ENCODE measurements at places on chromosomes 2 and 18.

DNA sequence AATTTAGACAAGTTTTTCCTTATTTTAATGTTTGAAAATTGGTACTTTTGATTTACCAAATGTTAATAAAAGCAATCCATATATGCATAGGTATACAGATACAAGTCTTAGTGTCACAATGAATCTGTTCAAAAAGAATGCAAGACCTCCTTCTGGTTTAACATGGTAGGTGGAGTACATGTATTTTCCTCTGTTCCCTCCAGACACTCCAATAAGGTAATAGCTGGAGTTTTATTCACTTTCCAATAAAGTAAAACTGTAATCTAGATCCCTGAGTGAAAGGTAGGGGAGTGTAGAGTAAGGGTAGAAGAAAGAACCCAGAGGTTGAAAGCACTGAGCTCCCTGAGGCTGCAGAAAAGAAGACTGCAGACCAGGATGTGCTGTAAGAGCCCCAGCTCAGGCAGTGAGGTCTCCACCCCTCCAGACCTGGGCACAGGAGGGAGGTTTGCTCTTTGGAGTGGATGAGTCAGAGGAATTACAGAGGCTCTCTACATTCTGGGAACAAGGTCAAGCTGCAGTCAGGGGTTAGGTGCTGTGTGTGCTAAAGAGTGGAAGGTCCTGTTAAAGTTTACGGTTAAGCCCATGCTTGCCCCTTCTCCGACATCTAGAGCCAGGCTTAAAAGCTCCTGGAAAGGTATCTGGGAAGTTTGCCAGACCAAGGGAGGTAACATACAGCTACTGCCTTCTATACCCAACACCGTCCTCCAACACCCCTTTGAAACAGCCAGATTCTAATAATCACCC, 27.6 kb upstream of the STAT1 start:
- no peak for DNase-seq

GRCh38 chr2:36069074-36069473, 286.5 kb upstream of the CRIM1 start:
- no peak for DNase-seq

- DNase-seq = no peak
These were observed 421.0 kb downstream of the TXNL1 start for GRCh38 chr18:56217406-56217805.

DNA sequence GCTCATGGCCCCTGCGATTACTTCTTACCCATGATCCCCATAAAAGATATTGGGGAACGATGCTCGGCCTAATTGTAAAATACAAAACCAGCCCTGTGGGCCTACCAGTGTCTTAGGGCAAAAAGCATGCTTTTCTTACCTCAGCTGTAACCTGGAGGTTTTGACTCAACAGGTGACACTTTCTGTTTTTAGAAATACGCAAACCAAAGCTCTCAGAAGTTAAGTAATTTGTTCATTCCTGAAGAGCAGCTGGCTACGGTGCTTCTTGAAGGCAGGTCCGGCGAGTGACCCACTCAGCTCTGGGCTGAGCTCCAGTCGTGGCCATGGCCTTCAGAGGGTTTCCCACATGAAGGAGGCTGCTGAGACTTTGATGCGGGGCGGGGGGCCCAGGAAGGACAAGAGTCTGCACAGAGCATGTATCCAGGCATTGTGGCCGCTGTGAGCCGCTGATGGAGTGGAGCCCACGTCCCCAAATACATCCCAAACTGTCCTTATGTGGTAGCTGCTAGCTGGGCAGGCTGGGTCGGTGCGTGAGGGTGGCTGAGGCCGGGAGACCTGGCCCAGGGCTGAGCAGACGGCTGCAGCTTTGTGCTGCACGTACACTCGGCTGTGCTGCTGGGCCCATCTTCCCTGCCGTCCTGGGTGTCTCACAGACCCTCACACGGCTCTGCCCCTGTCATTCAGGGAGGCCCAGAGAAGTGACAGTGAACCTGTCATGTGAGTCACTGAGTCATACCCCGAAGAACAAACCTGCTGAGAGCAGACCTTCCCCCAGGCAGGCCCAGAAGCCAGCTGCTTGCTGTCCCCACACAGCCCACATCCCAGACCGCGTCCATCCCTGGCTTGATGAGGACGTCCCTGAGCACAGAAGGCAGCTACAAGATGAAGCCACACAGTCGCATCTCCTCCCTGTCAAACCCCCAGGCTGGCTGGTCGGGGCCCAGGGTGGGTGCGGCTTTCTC, 34.1 kb downstream of the ITGB1BP1 start:
- DNase-seq = no peak

DNA sequence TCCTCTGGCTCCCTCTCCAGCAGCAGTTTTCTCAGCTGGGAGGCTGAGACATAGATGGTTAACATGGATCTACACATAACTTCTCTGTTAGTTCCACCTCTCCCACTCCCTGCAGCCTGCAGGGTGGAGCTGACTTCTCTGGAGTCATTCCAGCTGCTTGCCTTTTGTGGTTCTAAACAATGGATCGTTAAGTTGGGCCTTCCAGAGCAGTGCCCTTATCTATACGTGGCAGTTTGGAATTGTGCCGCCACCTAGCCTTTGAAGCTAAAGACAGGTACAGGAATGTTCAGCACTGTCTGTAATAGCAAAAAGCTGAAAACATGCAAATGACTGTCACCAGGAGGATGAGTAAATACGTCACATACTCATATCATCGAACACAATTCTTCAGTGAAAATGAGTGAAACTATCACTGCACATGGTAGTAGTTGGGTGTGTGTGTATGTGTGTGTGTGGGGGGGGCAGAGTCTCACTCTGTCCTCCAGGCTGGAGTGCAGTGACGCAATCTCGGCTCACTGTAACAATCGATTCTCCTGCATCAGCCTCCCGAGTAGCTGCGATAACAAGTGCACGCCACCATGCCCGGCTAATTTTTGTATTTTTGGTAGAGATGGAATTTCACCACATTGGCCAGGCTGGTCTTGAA, 50.3 kb downstream of the SH2D6 start:
- DNase-seq = no peak

DNA sequence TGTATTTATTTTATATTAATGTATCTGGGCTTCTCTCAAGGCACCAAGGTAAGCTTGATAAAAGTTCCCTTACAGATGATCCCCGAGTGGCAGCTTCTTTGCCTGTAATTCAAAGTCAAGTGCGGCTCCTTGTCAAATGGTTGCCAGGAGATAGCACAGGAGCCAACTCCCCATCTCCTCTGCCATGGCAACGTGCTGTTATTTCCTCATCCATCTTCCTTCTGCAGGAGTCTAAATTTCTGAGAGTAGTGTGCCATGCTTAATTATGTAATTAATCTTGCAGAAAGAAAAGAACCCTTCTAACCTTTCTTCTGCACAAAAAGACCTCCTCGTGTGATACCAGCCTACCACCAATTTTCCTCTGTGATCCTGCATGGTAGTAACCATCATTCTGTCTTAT, 46.2 kb upstream of the ACMSD start:
- DNase-seq = no peak
